Amygdala (tissue), 56 donors: ENCODE measurements at places on chromosomes 7 and 10.

- no peak for DNase-seq
These were observed 16.1 kb upstream of the SYPL1 start for GRCh38 chr7:106127984-106128780.

DNA sequence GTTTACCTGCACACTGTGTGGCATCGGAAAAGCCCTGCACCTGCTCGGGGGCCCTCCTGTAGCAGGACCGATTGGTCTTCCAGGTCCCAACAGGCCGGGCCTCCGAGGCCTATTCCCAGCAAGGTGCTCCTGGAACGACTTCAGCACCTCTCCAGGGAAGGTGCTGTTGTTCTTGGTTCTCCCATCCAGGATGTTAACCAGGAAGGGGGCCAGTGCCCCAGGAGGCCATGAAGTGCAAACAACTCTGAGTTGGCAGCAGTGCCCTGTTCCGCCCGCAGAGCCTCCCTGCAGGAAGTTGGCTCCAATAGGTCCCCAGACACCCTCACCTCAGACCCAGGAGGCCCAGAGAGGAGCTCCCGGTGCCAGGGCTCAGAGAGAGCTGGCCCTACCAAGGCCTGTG, 64.0 kb upstream of the DUSP5 start:
- no peak for DNase-seq

GRCh38 chr10:98096731-98097130, 37.7 kb upstream of the R3HCC1L start:
- DNase-seq, result no peak

- no peak for DNase-seq
These were observed 7.4 kb downstream of the SH3PXD2A start for GRCh38 chr10:103847909-103848468.

- no peak for DNase-seq
These were observed 427.8 kb upstream of the LRGUK start for GRCh38 chr7:133699386-133699785.

DNA sequence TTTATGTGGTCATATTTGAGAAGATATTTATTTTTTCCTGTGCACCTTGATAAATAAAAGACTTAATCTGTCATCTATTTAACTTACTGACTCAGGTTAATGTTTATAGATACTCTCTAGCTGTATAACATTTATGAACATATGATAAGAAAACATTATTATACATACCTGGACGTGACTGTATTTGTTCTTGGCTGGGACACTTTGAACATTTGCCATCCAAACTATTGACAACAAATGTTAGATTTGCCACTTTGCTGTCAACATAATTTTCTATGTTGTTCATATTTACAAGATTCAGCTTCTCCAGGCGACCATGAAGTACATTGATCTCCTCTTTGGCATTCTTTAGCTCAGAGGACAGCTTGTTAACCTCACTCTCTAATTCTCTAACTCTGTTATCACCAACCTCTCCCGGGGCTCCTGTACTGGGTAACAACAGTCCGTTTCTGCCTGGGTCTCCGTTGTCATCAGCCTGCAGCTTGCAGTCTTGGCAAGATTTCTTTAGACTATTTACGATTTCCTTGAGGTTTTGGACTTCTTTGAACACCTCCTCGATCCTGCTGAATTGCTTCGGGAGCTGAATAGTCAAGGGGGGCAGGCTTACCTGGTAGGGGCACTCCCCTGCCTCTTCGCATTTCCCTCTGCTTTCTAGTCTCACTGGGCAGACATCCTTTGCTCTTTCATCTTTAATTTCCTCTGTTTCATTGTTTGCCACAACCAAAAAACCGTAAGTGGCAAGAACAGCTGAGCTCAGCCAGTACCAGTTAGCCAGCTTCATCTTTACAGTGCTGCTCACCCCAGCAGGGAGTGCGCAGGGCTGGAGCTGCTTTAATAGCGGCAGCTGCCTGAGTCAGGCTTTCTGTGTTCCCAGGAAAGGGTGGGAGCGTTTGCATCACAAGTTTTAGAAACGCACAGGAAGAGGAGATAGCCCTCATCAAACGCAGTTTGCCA, at the start of gene FGL2:
TSS of gene FGL2 (minus strand) at position 807 of the 954 bp plus-strand sequence. CDS start at position 781, 26 bp downstream.
- peak; percentile 11 for DNase-seq

DNA sequence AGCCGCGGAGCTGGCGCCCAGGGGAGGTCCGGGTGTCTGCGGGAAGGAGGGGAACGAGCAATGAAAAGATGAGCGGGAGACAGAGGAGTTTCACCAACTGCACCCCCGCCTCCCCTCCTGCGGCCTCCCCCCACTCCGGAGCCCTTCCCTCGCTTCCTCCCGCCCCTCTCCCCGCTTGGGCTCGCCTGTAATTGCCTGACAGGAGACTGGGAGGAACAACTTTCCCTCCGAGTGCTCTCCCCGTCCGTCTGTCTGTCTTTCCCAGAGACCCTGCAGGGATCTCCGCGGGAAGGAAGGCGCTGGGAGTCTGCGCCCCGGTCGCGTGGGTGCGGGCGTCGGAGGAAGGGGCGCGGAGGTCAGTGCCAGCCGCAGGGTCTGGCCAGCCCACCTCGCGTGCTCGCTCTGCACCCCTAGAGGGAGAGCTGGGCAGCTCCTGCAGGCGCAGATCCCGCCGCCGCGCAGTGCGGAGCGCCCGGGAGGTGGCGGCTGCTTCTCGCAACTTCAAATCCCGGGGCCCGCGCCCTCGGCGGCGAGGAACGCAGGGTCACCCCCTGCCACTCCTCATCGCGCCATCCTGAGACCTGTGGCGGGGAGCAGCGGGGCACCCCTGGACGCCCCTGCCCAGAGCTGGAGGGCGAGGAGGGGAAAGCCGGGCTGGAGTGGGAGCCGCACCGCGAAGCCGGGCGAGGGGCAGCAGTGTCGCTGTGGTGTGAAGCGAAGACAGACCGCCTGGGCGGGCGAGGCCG, 511 bp upstream of the NRP1 start:
- DNase-seq, result no peak

DNA sequence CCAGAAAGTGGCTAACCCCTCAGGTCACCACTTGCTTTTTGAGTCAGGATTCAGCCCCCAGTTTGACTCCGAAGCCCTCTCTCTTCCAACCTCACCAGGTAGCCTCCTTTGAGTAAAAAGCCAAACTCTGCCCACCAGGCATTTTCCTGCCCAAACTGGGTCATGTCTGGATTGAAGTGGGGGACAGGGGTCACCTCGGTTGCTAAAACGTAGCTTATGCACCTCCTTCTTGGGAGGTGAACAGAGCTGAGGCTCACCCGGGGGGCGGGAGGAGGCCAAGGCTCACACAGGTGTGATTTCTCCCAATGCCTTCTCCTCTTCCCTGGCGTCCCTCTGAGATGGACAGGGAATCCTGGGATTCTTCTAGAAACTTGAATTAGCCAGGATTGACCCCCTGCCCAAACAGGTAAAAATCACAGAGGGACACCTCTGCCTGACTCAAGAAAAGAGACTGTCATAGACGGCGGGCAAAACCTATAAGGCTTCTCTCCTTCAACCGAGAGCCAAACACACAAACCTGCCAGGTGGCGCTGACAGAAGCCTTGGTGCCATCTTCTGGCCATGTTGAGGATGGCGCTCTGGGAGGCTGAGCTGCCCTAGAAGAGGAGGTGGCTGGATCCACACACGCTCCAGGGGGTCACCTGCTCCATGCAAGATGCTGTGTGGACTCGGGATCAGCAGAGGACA, 51.6 kb downstream of the PRLHR start:
- no peak for DNase-seq

GRCh38 chr10:98423691-98424120, 8.7 kb upstream of the PYROXD2 start:
- DNase-seq, result no peak

DNA sequence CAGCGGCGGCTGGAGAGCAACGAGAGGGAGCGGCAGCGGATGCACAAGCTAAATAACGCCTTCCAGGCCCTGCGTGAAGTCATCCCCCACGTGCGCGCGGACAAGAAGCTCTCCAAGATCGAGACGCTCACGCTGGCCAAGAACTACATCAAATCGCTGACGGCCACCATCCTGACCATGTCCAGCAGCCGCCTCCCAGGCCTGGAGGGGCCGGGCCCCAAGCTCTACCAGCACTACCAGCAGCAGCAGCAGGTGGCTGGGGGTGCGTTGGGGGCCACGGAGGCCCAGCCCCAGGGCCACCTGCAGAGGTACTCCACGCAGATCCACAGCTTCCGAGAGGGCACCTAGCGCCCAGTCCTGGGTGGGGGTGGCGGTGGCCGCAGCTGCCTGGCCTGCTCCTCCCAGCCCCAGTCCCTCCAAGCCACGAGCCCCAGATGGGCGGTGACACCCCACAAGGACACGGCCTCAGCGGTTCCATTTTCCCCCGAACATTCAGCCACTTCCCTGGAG, 1.3 kb downstream of the BHLHA15 start:
- DNase-seq, result no peak

GRCh38 chr10:12490963-12491362, 141.6 kb downstream of the CAMK1D start:
- no peak for DNase-seq

- no peak for DNase-seq
These were observed 1.2 kb downstream of the EN2 start for GRCh38 chr7:155458878-155459699.

- no peak for DNase-seq
These were observed 1.5 kb downstream of the STX1A start for GRCh38 chr7:73717991-73718405.

GRCh38 chr10:4541292-4541691, 284.7 kb upstream of the AKR1E2 start:
- no peak for DNase-seq

DNA sequence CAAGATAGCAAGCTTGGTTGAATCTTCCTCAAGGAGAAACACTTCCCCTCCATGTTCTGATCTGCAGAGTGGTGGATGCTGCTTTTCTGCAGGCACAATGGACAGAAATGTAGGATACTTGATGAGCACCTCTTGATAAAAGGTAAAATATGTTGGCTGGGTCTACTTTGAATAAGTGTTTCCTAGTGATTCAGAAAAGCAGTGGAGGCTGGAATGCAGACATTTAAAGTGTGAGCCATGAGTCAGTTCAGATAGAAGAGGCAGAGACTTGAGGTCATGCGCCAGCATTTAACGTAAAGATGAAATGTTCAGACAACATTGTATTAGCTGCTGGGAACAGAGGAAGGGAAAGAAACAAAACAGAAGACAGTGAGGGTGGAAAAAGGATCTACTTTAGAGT, 403.1 kb downstream of the ADRA2A start:
- DNase-seq, result no peak

DNA sequence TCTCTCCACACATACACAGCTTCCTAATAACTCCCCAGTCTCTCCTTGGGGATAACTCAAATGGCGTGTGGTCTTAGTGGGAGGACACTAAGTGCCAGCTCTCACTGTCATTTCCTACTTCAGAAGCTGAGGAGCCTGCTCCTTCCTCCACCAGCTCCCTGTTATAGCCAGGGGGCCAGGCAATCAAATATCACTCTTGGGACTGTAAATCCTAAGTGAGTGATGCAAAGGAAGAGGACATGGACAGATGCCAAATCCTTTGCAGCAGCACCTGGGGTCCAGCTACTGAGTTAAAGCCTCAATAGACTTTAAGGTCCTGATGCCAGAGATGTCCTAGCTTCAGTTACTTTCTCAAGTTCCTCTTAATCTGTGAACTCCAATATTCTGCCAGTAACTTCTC, 34.1 kb downstream of the SEM1 start:
- DNase-seq, result no peak

DNA sequence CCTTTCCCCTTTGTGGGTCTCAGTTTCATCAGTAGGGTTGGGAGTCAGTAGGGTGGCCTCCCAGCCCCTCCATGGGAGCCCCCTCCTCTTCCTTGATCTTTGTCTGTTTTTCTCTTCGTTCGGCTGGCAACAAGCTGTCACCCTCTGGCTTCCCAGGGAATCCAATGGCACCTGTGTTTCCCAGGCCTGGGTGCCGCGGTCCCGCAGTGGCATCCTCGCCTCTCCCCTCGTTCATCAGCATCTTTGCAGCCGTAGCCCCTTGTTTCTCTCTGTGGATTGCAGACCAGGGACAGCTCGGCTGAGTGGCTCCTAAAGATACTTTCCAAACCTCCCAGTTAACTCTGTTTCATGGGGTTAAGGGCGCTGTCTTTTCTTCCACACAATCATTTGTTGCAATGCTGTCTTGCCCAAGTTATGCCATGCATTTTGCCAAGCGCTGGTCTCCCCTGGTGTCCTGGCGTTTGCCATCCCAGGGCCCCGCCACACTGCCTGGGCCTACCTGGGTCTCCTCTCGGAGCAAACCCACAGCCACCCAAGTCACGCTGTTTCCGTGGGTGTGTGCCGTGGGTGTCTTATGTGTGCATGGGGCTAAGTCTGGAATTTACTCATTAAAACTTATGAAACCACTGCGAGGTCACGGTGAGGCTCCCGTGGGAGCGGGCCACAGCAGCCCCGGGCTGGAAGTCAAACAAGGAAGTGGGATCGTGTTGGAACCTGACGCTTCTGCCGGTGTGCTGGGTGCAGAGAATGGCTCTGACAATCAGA, 189.4 kb upstream of the SHH start:
- DNase-seq, result no peak

DNA sequence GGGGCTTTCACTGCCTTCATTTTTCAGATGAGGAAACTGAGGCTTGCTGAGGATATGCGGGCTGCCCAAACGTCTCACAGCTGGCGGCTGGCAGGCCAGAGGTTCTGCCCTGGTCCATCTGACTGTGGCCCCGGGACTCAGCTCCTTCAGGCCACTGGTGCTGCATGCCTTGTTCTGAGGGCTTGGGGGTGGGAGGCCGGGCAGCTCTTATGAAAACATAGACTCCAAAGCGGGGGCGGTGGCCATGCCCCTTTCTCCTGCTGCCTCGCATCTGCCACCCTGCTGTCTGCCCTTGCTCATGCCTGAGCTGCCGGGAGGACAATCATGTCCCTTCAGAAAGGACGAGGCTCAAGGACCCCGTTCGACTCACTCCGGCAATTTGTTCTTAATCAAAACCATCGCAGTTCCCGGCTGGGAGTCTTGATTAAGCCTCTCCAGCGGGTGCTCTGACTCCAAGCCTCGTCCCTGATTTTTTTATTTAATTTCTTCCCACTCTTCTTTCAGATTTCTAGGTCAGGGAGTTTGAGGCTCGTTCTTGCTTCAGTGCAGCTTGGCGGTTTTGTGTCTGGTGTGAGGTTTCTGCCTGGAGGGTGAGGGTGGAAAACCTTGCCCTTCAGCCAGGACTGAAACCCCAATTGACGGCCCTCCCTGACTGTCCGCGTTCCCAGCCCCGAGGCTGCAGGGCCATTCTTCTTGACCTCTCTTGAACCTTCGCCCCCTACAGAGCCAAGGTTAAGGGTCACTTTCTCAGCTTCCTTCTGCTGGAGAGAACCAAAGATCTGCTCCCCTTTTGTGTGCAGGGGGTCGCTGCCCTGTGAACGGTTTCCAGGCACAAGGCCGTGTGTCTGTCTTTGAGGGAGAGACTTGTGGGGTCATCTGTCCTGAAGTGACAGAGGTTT, 120.8 kb downstream of the DNAJB6 start:
- DNase-seq, result no peak
